ENCODE measurements at places on chromosomes 1 and 21. TPM values are rescaled to one million over a fixed set of nuclear protein-coding genes. Genes with fewer than 3 reads are reported as not detected.

GRCh38 chr1:48341221-48341620, 118.7 kb downstream of the SLC5A9 start:
- peak; percentile 3 for DNase-seq

DNA sequence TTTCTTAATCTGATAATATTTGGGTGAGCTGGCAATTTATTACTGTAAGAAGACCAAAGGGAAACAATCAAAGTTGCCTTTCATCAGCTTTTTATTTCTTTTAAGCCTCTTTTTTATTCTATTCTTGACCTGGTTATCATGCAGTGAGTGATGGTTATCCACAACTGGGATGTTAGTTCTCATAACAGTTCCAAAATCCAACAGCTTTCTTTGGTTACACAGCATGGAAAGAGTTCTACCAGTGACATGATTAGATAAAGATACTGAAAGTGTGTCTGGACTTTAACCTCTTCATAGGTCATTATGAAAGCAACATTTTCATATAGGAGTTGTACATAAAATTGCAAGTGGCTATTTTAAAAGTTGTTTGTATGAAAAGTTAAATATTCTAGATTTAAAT, 163.0 kb downstream of the SYT2 start:
- no peak for DNase-seq

GRCh38 chr1:236718328-236718727, 32.0 kb downstream of the ACTN2 start:
- DNase-seq, result no peak

GRCh38 chr1:9438431-9439073, 100.7 kb upstream of the SLC25A33 start:
- peak; percentile 93 for DNase-seq

GRCh38 chr1:210685295-210685650, 356.6 kb downstream of the HHAT start:
- DNase-seq, result no peak

DNA sequence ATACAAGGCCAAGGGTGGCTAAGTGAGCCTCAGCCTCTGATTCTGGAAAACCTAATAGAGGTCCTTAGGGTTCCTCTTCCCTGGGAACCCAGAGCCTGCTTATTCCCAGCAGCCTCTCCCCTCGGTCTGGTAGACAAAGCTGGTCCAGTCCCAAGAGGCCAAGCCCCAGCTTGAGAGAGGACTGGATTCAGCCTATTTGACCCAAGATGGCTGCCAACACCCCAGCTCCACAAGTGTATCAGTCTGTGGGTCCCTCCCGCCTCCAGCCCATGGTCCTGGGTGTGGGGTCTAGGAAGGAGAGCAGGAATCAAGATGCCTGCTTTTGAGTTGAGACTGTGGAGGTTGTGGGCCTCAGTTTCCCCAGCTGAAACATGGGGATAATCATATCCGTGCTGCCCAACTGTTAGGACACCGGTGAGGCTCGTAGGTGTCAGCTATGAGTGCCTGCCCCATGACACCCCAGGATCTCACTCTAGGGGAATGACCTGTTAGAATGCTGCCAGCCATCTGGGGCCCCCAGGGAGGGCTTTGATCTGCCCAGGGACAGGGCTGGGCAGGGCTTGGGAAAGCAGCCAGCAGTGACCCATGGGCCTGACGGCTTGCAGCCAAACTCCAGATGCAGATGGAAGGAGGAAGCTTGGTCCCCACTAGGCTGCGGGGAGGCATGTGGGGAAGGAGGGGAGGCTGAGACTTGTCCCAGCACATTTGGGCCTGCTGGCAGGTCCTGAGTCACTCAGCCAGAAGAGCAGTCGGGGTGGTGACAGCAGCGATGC, 45.4 kb downstream of the NUAK2 start:
- DNase-seq, result no peak

DNA sequence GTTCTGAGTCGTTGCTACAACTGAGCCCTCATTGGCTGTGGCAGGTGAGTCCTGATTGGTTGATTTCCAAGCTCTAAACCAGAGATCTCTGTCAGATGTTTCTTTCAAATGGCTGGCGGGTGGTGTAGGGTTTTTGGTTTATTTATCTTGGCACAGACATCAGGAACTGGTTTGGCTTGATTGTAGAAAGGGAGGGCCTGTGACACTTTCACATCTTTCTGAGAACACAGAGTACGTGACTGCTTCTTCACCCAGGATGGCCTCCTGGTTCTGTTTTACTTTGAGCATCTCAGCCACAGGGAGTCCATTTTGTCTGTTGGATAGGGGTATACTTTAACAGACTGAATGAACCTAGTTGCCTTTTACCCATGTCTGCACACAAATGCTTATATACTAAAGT, 89.4 kb upstream of the GPR52 start:
- DNase-seq, result no peak

DNA sequence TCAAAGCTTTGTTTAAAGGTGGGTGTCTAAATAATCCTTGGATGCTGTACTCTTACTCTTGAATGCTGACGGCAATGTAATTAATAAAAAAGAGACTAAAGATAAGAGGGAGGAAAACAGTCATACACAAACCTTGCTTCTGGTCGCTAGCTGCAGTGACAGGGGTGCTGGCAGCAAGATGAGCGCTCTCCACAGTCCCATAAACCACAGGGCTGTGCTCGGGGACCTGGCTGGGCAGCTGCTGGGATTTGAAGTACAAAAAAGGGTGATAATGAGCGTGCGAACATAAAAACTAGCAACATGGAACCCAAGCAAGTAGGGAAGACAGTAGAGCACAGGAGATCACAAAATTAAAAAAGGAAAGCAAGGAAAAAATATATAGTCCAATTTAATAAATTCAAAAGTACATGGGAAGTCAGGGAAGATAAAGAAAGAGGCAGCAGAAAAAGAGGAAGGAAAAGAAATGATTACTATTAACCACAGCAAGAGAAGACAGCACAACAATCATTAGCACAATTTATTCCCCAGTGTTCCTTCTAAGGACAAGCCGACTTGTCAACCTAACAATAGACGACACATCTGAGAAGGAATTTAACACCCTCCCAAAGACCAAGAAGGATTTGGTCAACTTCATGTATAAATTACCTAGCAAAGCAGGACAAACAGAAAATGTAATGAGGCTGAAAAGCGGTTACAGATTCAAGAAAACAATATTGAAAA, 162.9 kb upstream of the HP1BP3 start:
- no peak for DNase-seq

- no peak for DNase-seq
Measured at GRCh38 chr1:28855046-28855445, 43.1 kb downstream of the OPRD1 start.

GRCh38 chr21:41596241-41596925, 88.4 kb upstream of the TMPRSS2 start:
- no peak for DNase-seq

DNA sequence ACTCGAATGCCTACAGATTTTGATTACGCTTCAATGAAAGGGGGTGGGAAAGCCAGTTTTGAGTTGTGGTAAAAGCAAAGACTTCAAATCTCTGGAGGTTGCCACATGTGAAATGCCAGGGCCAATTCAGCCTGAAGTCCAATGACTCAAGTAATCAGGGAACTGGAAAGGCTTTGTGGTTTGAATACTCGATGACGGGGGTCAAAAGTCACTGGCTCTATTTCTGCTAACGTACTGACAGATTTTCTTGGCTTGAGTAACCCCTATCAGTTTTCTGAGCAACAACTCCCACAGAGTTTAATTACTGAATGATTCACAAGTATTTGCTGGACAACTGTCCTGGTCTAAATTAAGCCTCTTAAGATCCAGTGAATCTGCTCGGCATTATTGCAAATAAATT, 152.2 kb downstream of the SIPA1L2 start:
- DNase-seq, result peak; percentile 98

DNA sequence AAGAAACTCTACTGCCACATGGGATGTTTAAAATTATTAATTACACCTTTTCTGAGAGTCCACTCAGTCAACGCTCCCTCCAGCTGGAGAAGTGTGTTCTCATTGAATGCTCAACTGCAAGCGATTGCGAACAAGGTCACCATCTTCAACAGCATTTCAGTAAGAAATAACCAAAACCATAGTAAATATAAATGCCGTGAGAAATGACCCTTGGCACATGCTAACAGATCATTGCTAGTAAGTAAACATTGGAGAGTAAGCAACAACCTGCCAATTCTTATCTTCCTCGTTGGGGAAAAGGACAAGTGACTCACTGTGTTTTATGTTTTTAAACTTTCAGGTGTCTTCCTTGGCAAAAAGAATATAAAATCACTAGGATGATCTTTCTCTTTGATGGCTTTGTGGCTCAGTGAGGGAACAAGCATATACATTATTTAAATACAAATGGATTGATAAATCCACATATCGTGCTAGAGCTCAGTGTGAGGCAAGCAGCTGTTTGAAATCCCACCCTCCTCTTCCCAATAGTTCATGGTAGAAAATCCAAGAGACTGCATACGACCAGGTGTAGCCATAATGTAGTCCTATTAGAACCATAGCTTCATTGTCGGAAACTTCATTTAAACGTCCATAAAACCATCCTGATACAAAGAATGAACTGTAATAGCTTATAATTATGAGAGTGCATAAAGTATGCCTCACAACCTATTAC, 214.6 kb downstream of the GRIK1 start:
- DNase-seq, result no peak

DNA sequence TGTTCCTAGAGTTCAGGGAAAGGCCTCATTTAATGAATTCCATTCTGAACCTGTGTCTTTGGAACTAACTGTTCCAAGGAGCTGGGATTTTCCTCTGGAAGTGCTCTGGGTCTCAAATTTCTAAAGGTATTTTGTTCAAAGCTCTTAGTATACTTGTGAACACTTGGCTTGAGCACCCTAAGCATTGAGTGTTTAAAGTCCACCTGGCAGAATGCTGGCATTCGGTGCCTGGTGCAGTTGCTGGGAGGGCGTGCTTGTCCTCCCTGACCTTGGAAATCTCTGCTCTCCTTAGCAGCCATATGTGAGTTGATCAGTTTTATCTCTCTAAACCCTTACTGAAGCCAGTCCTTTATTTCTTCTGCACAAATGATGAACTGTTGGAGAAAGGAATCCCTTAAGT, 3.0 kb downstream of the MTARC2 start:
- no peak for DNase-seq

GRCh38 chr1:31585736-31586365, 9.5 kb downstream of the TINAGL1 start:
- DNase-seq, result no peak

- no peak for DNase-seq
Measured at GRCh38 chr1:50417946-50418599, 5.2 kb downstream of the DMRTA2 start.

DNA sequence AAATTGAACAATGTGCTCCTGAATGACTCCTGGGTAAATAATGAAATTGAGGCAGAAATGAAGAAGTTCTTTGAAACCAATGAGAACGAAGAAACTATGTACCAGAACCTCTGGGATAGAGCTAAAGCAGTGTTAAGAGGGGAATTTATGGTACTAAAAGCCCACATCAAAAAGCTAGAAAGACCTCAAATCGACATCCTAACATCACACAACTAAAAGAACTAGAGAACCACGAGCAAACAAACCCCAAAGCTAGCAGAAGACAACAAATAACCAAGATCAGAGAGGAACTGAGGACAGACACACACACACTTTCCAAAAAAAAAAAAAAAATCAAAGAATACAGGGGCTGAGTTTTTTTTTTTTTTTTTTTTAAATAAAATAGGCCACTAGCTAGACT, 564.2 kb downstream of the SMYD3 start:
- DNase-seq, result no peak

DNA sequence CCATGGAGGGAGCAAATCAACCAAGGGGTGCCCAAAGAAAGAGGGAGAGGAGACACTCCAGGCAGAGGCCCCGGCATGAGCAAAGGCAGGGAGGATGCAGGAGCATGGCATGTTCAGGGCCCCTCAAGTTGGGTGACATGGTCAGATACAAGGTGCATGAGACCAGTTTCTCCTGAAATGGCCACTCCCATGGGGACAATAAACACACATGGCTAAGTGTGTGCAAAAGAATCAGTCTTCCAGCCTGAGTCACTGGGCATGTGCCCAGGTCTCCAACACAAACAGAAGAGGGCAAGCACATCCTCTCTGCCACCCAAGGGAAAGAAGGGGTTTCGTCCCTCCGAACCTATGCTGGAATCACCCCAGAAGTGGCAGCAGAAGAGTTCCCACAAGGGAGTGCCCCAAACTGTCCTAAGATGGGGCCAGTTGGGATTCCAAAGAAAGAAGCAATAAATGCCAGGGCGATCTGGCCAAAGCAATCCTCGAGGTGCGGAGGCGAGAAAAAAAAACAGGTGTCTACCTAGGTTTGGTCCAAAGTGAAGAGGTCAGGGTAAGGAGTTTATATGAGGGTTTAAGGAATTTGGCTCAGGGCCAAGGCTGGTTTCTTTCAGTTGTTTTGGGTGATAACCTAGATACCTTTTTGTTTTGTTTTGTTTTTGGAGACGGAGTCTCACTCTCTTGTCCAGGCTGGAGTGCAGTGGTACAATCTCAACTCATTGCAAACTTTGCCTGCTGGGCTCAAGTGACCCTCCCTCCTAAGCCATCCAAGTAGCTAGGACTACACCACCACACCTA, 13.2 kb downstream of the CASP9 start:
- peak; percentile 16 for DNase-seq

- DNase-seq, result peak; percentile 87
Measured at GRCh38 chr1:53112271-53112774, 30.1 kb downstream of the SLC1A7 start.

DNA sequence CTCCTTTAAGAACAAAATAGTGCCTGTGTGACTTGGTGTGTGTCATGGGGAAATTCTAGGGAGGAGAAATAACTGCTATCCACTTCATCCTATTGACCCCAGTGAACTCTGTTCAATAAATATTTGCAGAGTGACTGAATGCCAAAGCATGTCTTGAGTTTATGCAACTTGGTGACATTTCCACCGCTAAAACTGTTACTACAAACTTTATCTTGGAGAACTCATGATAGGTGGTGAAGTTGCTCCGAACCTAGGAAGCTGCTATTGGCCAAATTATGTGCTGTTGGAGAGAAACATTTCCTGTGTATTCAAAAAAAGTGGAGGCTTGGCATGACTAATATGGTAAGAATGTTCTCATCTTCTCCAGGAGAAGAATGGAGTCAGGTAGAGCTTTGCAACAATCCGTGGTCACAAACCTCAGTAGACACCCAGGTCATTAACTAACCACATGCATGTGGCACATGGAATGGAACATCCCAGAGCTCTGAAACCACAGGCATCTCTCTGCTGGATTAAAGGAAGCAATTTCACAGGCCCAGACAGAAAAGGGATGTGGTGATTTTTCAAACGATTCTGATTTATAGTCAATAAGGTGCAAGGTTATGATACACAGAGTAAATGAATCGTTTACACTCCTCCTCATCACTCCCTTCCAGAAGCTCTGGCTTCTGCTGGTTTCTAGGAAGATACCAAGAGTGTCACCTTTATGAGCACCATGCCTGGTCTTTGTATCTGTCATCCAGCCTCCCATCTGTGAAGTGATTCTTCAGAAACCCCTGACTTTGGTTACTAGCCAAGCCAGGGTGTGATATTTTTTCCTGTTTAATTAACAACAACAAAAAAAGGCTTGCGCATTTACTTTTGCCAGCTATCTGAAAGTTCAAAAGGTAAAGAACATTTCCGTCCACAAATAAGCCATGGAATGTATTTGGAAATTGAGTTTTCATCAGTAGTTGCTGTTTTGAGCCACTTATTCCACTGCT, 361.1 kb downstream of the TGFB2 start:
- peak; percentile 97 for DNase-seq

The VAMP4 gene
- 7.5 TPM for total RNA-seq

The ASCL5 gene
- total RNA-seq, result not detected

The ASTN1 gene
- under 0.01 TPM for total RNA-seq

The LAPTM5 gene
- total RNA-seq, result not detected

The LCE2C gene
- not detected for total RNA-seq

The KIF17 gene
- 4.5 TPM for total RNA-seq

The FAM72C gene
- total RNA-seq, result 0.83 TPM

The C1orf185 gene
- total RNA-seq, result not detected

The GJC2 gene
- total RNA-seq, result 1.1 TPM

The SV2A gene
- total RNA-seq, result 16.4 TPM

The C1orf21 gene
- 15.8 TPM for total RNA-seq

The NFIA gene
- total RNA-seq, result 2.2 TPM

The TPTE gene
- not detected for total RNA-seq
